Right ventricle myocardium superior (tissue), 1 donor: ENCODE measurements at places on chromosomes 6 and 20. TPM values are rescaled to one million over a fixed set of nuclear protein-coding genes. Genes with fewer than 3 reads are reported as not detected.

- DNase-seq, result no peak
Observed at GRCh38 chr6:133891927-133892812, 3.3 kb downstream of the TCF21 start.

- no peak for DNase-seq
Observed at GRCh38 chr6:49541936-49542335, 8.5 kb upstream of the C6orf141 start.

GRCh38 chr6:112909781-112910180, 562.7 kb downstream of the RFPL4B start:
- no peak for DNase-seq

DNA sequence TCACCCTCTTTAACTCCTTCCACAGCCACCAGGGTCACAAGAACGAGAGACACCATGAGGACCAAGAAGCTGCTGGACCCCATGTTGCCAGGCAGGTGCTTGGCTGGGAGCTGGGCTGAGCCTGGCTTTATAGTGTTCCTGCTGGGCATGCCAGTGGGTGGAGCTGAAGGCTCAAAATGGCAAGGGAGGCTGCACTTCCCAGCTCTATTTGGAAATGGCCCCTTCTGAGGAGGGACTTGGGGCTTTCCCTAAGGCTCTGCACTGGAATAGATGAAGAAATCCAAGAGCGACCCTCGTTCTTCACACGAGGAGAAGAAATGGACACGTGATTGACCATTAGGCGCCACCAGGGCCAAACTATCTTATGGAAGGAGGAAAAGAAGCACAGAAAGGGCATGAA, at the start of gene WFDC12:
Gene WFDC12 (minus strand): TSS at position 101 of the 400 bp plus-strand sequence. CDS start 18 bp downstream, at position 83.
- DNase-seq, result no peak

DNA sequence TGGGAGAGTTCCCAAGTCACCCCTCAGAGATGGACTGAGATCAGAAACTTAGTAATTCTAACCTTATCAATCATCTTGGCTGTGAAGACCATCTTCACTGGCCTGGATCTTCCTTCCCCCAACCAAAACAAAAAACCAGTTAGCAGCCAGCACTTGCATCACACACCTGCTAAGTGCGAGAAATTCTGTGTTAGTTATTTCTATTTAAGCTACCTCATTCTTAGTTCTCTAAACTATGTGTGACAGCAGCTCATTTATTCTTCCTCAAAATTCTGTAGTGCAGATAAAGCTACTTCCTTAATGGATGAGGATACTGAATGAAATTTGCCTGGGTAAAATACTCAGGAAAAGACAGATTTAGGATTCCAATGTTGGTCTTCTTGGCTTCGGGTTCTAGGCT, 18.2 kb upstream of the TAGAP start:
- no peak for DNase-seq

DNA sequence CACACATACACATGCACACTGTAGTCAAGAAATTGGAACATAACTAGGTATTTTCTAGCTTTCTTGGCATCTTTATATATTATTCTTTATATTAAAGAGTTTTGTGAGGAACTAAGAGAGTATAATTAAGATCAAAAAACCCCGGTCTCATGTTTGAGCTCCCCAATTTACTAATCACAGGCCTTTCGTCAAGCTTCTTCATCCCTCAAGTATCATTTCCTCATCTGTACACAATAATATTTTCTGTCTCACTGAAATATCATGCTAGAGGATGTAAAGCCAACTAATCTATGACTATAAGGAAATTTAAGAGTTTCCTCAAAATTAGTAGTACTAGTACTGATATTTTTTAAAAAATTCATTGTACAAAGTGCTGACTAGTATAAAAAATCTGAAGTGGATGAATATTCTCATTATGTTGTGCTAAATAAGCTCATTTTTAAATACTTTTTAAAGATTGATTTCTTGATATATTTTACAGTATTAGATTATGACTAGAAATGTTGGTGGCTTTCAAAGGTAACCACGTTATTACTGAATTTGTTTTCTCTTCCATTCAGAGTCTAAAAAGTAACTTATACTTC, 28.0 kb downstream of the PEX3 start:
- DNase-seq, result no peak

GRCh38 chr6:163308629-163309440, 105.7 kb upstream of the QKI start:
- DNase-seq, result no peak

DNA sequence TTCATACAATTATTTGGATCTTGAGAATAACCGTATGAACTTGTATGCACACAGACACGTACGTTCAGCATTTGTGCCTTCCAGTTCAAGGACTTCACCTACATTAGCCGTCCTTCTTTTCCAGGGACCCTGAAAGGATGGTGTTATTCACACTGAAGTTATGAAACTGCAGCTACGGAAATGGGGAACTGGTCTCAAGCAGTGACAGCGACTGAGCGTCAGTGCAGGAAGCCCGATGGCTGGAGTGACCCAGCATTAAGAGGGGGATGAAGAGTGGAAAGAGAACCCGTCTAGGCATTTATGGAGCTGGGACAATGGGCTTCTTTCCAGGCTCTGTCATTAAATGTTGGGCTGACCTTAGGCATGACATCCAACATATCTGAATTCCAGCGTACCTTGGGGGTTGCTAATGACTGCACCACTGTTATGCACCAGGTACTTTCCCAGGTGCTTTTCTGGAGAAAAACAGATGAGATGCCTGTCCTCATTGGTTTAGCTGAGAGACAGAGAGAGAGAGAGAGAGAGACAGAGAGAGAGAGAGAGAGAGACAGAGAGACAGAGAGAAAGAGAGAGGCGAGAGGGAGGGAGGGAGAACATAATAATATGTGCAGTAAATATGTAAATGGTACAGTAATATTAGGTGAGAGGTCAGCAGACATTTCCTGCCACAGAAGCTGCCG, 204.7 kb upstream of the EXOC2 start:
- no peak for DNase-seq

DNA sequence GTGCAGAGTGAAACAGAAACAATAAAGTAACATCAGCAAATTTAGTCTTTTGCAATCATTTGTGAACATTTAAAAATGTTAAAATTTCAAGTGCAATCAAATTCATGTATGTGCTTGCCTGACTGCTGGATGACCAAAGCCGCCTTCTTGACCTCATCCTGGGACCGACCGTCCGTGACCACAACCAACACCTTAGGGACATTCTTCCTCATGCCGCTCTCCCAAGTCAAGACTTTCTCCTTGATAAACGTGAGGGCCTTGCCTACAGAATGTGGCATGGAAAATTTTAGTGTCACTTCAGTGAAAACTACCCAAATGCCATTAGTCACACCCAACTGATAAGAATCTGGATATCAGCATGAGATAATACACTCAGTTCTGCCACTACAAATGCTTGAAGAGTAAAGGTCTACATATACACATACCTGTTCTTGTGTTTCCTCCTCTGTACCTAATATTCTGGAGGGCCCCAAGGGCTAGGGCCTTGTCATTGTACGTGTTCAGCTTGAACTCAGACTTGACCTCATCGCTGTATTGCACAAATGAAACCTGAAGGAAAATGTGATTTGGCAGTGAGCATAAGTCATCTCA, 86.8 kb downstream of the COL12A1 start:
- no peak for DNase-seq

- no peak for DNase-seq
Observed at GRCh38 chr6:34475767-34476328, 10.0 kb downstream of the PACSIN1 start.

- DNase-seq, result no peak
Observed at GRCh38 chr6:23589811-23590210, 536.2 kb upstream of the NRSN1 start.

DNA sequence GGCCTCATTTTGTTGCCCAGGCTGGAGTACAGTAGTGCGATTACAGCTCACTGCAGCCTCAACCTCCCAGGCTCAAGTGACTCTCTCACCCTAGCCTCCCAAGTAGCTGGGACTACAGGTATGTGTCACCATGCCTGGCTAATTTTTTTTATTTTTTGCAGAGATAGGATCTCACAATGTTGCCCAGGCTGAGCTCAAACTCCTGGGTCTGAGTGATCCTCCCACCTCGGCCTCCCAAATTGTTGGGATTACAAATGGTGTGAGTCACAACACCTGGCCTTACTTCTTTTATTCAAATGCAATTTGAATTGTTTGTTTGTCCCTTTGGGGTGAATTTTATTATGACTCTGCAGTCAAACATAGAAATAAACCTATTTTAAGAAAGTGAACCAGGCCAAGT, 131.7 kb upstream of the SLC22A16 start:
- DNase-seq, result no peak

DNA sequence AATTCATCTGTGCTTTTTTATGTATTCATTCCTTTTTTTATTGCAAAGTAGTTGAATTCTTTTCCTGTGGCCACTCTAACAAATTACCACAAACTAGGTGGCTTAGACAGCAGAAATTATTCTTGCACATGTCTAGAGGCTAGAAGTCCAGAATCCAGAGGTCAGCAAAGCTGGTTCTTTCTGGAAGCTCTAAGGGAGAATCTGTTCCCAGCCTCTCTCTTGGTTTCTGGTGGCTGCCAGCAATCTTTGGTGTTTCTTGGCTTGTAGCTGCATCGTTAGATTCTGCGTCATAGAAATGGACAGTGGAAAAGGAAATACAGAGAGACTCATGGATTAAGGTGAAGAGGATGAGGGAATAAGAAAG, 39.3 kb downstream of the GSTA2 start:
- DNase-seq, result no peak

DNA sequence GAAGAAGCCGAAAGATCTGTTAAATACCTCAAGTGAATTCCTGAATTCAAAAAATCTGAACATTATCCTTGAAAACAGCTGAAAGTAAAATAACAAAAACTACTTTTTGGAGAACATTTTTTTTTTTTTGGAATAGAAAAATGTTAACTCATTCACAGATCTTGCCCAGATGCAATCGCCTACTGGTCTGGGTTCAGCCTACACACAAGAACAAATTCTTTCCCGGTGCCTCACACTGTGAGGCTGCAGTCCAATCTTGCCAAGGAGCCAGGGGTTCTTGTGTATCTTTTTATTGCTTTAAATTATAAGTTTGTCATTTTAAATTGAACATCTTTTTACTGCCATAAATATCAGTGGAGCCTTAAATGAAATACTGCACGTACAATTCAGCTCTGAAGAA, 41.2 kb upstream of the TMEM200A start:
- DNase-seq, result no peak

DNA sequence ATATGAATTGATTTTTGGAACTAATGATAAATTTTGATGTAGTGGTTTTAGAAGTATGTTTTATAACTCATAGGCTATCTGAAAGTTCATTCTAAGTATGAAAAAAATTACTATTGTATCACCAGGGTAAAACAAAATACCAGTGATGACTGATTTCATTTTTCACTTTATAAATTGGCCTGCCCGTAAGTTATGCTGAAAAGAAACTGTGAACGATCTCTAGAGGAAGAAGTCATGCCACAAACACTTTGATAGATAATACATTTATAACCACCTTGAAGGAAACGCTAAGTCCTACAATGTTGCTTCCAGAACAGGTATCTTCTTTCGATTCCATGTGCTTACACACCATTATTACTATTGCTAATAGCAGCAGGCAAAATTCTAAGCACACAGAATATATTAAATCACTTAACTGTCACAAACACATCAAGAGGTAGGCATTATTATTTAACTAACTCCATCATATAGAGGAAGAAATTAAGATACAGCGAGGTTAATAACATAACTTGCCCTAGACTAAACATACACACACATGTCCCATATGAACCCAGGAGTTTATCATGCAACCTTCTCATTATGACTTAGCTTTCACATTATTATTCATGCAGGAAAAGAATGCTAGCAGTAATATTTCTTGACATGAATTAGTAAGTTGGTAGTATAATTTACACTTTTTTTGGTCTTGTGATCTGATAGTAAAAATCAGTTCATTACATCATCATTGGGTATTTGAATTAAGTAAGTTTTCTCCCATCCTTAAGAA, 44.7 kb downstream of the RGS17 start:
- DNase-seq, result no peak

- DNase-seq, result no peak
Observed at GRCh38 chr6:10540073-10540746, 19.1 kb downstream of the GCNT2 start.

DNA sequence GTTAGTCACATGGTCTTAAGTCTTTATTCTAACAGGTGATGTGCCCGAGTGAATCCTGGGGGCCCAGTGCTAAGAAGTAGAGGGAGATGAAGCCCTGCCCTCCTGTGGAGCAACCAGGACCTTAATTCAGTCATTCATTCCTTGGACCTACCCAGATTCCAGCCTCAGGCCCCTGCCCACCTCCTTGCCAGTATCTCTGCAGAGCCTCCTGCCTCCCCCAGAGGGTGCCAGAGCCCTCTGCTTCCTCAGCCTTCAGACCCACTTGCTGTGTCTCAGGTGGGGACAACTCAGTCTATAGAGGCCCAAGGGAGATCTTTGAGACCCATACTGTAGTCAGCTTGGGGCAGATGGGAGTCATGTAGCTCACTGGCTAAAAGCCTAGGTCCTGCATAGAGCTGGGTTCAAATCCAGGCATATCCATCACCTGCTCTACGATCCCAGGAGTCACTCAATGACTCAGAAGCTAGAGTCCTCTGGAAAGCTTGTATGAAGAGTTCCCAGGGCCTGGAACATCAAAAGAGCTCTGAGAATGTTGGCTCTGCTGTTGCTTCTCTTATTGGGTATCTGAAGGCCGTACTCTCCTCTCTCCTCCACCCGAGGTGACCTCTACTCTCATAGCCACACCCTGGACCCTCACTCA, 3.9 kb upstream of the SIGLEC1 start:
- no peak for DNase-seq

DNA sequence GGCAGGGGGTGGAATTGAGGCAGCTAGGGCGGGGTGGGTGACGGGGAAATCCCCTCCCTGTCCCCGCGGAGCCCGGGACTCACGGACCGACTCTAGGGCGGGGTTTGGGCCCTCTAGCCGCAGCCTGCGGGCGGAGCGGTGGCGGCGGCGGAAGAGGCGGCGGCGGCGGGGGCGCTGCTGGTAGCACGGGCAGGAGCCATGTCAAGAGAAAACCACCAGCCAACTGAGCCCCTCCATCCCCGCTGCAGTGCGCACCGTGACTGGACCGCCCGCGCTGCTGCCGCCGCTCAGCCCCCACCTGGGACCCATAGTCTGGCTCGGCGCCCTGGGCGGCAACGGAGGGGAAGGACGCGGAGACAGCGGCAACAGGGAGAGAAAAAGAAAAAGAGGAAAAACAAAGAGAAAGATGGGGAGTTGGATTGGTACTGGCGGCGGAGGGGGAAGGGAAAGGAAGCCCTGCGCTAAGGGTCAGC, 1.2 kb upstream of the C6orf62 start:
- DNase-seq, result peak; percentile 84

Gene MAK
- not detected for total RNA-seq

Gene ADGRF5
- 41.1 TPM for total RNA-seq

Gene SOX18
- 34.3 TPM for total RNA-seq

Gene ENPP5
- total RNA-seq, result 3.0 TPM

Gene MYLK2
- 0.19 TPM for total RNA-seq

Gene MAP3K5
- total RNA-seq, result 39.9 TPM

Gene SLC17A1
- total RNA-seq, result not detected

Gene MUC22
- 0.19 TPM for total RNA-seq

Gene F13A1
- 136 TPM for total RNA-seq

Gene LY6G6D
- total RNA-seq, result not detected

Gene CSNK2A1
- total RNA-seq, result 103 TPM

Gene KIF25
- 0.35 TPM for total RNA-seq
